ENCODE measurements at places on chromosomes 16 and 17.
A peak's percentile ranks its signal among the peaks of the same experiment; 100 is the strongest.

- DNase-seq = no peak
Measured at GRCh38 chr16:66299349-66299748, 67.1 kb upstream of the CDH5 start.

DNA sequence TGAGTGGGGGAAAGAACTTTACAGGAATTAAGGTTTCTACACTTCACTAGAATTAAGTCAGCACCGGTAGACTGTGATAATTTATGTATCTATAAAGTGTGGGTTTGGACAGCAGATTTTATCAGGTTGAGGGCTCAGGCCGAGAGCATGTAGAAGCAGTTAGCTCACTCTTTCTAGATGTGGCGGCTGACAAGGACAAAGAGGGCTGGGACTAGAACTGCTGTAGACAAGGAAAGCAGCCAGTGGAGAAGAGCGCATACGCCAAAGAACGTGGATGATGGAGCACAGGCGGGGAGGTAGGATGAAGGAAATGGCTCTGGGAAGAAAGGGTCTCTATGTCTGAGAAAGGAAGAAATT lies 504 bp upstream of the GOSR1 start:
- no peak for DNase-seq

DNA sequence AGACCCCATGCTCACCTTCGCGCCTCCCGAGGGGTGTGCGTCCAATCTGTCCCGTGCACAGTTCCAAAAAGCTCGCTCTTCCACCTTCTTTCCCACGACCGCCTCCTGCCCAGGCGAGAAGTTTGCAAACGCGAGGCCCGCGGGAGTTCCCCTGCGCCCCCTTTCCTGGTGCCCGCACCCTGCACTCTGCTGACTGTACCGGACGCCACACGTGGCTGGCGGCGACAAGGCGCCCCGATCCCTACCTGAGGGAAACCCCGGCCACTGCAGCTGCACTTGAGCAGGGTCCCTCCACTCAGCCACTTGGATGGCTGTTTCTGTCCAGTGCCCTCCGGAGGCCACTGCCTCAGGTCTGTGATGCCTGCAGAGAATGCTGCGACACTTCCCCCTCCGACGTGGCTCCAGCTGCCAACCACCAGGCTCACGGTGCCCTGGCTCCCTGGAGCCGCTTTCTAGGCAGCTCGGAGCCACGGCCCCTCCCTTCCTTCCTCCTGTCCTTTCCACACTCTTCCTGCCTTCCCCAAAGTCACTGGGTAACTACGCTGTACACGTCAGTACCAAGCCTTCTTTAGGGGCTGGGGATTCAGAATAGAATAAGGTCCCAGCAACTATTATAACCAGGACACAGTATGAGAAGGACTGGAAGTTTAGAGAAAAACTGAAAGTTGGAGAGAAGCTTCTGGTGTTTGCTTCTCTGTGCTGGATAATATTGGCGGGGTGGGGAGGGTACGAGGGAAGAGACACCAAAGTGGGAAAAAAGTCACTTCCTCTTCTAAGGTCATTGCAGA lies at the start of gene MLKL:
Gene MLKL (minus strand): TSS at position 425 of the 788 bp plus-strand sequence. CDS start 5,105 bp downstream, outside the sequence.
- peak; percentile 77 for DNase-seq

DNA sequence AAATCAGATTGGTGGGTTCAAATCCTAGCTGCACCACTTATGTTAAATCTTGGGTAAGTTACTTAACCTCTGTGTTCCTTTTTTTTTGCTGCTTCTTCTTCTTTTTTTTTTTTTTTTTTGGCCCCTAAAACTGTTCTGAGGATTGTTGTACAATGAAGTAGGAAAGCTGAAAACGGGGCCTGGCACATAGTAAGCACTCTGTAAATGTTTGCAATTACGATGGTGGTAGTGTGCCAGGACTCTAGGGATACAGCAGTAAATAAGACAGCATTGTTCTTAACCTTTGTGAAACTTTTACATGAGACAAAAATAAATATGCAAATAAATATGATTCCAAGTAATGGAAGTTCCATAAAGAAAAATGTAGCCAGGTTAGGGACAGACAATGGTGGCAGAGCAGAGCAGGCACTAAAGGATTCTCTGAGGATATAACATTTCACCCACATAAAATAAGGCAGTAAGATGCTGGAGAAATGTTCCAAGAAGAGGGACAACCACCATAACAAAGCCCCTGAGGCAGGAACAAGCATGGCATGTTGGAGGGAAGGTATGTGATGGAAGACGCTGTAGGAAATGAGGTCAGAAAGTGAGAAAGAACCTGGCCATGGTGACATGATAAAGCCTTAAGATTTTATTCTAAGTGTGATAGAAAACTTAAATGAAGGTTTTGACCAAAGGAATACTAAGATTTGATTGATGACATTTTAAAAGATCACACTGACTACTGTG lies 127.3 kb downstream of the NLK start:
- no peak for DNase-seq

DNA sequence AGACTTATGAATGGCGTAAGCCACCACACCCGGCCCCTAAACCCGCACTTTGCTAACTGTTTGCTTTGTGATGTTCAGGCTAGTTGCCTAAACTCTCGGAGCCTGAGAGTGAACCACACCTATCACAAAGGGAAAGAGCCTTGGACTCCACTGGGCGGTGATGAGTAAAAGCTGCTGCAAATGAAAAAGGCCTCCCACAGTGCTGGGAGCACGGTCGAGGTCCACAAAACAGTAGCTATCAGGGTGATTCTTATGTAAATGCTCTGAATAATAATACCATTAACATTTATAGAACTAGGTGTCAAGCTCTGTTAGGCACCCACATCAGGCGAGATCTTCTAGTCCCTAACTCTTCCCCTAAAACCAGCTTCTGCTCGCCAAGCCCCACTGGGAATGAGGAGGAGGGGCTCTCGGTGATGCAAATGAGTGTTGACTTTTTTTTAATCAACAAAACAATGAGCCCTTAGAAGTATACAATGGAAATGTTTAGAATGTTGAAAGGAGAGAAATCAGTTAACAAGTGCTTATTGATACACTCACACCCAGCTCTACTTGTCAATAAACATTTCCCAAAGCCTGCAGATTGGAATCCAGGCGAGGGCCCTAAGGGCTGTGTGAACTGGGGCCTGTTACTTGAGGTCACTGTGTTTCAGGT lies 19.8 kb downstream of the FBRS start:
- no peak for DNase-seq

- no peak for DNase-seq
Measured at GRCh38 chr16:55567382-55567781, 898 bp downstream of the CAPNS2 start.

- DNase-seq = peak; percentile 97
Measured at GRCh38 chr17:78359997-78360370, at the start of gene SOCS3. SOCS3 (minus strand) TSS chr17:78360077; CDS start chr17:78359095, 982 bp downstream.

GRCh38 chr16:56278196-56278855 lies 87.0 kb downstream of the GNAO1 start:
- no peak for DNase-seq

DNA sequence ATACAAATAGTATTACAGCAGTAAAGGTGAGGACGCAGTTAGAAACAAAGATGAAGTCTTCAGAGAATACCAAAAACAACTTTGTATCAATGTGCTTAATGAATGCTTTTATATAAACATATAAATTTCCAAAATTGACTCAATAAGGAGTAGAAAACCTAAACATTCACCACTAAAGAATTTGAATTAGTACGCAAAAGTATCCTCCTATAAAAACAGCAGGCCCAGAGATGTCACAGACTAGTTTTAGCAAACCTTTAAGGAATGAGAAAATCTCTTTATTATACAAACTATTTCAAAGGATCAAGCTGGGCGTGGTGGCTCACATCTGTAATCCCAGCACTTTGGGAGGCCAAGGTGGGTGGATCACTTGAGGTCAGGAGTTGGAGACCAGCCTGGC lies 86.2 kb downstream of the OR1D5 start:
- no peak for DNase-seq

DNA sequence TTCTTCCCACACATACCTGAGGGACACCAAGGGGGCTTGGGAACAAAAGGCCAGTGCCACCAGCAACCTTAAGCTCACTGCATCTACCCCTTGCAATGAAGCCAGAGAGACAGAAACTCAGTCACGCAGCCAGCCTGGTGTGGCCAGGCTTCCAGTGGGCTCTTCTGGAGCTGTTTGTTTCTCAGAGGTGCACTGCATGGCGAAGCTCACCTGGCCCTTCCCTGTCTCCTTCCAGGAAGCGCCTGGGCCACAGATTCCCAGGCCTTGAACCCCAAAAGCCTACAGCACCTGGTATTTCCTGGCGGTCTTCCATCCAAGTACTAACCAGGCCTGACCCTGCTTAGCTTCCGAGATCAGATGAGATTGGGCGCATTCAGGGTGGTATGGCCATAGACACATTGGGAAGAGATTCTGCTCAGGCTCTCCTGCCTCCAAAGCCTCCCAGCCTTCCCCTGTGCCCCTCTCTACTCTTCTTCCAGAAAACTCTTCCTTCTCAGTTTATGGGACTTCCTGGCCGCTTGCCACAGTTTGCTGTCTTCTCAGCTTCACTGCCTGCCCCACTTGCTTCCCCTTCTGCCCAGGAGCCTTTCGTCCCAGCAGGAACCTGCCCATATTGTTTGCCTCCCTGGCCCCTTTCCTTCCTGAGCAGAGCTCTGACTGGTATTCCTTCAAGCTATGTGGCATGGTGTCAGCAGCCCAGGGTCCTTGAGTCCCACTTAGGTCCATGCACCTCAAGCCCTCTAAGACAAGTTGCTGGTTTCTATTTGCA lies 1.6 kb downstream of the CISD3 start:
- DNase-seq = no peak

DNA sequence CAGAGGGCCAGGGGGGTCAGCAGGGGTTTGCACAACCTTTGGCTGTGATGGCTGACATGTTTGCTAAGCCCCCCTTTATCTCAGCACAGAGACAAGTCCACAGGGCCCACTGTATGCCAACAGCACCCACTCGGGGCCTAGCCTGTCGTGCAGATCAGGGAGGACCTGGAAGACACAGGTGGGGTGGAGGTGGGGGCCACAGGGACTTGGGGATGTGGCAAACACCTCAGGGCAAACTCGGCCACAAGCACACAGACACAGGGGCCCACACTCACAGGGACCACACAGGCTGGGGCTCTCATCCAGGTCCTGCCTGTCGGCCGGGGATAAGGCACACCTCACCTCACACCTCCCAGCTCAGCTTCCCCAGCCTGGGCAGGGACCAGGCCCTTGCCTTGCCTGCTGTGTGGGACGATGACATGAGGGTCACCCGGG lies 87.9 kb downstream of the C16orf78 start:
- DNase-seq = no peak

DNA sequence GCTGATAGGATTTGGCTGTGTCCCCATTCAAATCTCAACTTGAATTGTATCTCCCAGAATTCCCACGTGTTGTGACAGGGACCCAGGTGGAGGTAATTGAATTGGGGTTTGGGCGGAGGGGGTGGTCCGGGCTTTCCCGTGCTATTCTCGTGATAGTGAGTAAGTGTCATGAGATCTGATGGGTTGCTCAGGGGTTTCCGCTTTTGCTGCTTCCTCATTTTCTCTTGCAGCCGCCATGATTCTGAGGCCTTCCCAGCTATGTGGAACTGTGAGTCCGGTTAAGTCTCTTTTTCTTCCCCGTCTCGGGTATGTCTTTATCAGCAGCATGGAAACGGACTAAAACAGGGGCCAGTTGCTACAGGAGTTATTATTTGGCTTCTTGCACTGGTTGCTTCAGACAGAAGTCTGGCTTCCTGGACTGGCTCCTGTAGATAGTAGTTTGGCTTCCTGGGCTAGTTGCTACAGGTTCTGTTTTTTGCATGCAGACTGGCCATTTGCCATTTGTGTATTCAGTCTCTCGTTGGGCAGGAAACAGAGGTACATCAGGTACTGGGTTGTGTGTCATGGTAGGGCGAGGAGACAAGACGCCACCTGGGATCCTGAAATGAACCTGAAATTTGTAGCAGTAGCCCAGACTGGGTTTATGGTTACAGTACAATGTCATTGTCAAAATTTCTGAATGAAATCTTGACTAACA lies 32.6 kb downstream of the CNTNAP4 start:
- no peak for DNase-seq

- no peak for DNase-seq
Measured at GRCh38 chr16:27690608-27691007, 140.7 kb downstream of the KATNIP start.

DNA sequence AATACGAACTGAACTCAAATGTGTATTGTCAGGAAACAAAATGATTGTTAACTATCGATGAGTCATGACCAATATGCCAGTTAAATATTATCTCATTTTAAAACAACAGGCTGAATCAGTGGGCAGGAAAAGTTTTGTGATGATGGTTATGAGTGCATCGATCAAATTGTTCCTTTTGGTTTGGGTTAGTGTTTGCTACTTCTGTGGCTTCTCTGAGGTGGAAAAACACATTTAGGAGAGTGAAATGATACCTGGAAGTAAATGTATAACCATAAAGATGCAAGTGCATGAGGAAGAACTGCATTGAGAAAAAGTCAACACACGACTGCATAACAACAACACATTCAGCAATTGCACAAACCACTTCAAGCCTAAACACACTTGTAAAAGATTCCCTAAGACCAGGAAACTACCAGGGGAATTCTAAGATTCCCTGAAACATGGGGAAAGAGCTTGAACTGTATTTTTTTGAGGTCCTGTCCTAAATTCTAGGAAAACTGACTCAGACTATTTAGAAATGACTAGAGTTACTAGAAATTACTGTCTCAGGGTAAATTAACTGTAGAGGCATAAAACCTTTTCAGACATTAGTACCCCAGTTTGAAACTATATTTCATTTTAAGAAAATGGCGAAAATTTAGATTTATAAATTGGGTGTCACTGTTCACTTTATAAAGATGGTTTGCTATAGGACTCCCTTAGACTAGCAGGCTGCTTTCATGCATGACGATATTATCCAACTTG lies 44.8 kb downstream of the CDYL2 start:
- peak; percentile 42 for DNase-seq

GRCh38 chr16:54936979-54937670 lies 6.5 kb downstream of the IRX5 start:
- no peak for DNase-seq

- DNase-seq = peak; percentile 81
Measured at GRCh38 chr16:85924675-85925074, 25.7 kb downstream of the IRF8 start.

DNA sequence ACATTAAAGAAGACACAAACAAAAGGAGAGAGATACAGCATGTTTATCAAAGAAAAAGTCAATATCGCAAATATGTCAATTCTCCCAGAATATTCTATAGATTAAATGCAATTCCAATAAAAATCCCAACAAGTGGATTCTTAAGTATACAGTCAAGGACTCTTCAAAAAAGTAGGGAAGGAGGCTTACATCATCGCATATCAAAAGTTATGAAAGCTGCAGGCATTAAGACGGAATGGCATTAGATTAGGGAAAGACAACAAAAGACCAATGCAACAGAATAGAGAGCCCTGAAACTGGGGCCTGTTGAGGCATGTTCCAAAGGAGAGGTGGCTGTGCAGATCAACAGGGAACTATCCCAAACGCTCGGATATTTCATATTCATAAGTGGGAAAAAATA lies 76.0 kb downstream of the MARCHF10 start:
- no peak for DNase-seq
